Activated CD4-positive, CD25-positive, alpha-beta regulatory T cell treated with anti-CD3 and anti-CD28 coated beads, Interleukin-2, amount 50 U/mL, for 16 hours (primary cell): ENCODE measurements at places on chromosomes 3 and 15.

DNA sequence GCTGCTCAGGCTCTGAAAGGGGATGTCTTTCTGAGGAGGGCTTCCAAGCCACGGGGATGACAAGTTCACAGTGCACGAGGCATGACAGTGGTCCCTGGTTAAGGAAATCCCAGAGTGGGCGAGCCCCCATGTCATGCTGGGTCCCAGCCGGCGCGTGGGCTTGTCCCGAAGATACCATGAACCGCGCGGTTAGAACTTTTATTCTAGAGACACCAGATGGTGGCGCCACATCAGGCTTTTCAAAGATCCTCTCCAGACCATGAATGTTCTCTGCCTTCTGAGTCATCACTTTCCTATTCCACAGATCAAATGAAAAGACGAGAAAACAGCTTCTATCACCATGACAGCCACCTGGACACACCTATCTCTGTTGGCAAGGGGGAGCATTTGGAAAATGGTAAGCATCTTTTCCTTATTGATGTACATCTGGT is 227.8 kb upstream of the LYSMD4 start:
- DNase-seq, result no peak

GRCh38 chr3:184561913-184562877 is 610 bp downstream of the EPHB3 start:
- no peak for DNase-seq

GRCh38 chr3:174387736-174388135 is 471.4 kb upstream of the NAALADL2 start:
- DNase-seq, result no peak

- DNase-seq, result no peak
Observed at GRCh38 chr15:85580879-85581278, 200.5 kb downstream of the AKAP13 start.

DNA sequence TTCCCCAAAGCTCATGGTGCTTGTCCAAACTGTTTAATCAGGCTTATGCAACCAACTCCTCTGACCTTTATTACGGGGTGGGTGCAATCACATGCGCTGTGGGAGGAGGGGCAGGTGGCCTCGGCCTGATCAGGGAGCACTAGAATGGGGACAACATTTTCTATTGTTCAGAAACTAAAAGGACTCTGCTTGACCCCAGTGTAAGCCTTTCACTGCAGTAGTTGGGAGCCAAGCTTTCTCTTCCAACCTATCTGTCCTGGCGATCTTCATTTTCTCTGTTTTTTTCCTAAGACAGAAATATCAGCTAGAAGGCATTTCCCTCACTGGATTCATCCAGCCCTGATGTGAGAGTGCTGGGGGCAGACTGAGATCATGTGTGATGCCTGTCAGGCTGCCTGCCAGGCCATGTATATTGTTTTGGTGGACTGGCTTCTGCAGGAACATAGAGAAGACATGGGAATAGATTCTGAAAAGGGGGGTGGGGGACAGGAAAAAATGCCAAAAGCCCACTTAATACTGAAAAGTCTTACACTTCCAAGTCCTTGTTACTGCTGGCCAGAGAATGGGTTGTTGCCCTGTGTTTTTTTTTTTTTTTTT is 627.0 kb upstream of the TBL1XR1 start:
- no peak for DNase-seq

DNA sequence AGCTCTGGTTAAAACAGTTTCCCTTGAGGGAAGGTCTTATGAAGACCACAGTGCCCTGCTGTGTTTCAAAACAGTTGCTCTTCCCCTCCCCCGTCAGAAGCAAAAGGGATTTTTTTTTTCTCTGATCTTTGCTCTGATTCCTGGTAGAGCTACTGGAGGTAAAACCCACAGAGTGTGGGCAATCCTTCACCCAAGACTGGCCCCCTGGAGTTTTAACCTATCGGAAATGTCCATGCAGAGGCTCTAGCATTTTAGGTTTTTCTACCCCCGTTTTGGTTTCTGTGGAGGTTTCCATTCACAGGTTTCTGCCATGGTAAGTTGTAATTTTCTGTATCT is 27.7 kb downstream of the GRM2 start:
- DNase-seq, result no peak
